ENCODE measurements at places on chromosomes 7 and 10. TPM values are rescaled to one million over a fixed set of nuclear protein-coding genes. Genes with fewer than 3 reads are reported as not detected.

Gene MSS51
- polyA plus RNA-seq: 1.2 TPM

Gene TMEM270
- polyA plus RNA-seq: not detected

Gene CTAGE15
- polyA plus RNA-seq: 0.08 TPM

Gene GJD4
- 0.20 TPM for polyA plus RNA-seq

Gene PDK4
- polyA plus RNA-seq: 19.5 TPM

Gene ZMYND11
- 104 TPM for polyA plus RNA-seq

Gene VIPR2
- polyA plus RNA-seq: 3.7 TPM

Gene RTKN2
- 9.3 TPM for polyA plus RNA-seq

Gene NANOS1
- polyA plus RNA-seq: 3.2 TPM

Gene FIGNL1
- 36.9 TPM for polyA plus RNA-seq

Gene TRIM74
- polyA plus RNA-seq: 0.59 TPM

Gene ANKIB1
- 41.4 TPM for polyA plus RNA-seq

Gene PLCE1
- polyA plus RNA-seq: 37.6 TPM
